Mucosa of descending colon (tissue), 3 donors: ENCODE measurements at places on chromosomes 6 and 20.

DNA sequence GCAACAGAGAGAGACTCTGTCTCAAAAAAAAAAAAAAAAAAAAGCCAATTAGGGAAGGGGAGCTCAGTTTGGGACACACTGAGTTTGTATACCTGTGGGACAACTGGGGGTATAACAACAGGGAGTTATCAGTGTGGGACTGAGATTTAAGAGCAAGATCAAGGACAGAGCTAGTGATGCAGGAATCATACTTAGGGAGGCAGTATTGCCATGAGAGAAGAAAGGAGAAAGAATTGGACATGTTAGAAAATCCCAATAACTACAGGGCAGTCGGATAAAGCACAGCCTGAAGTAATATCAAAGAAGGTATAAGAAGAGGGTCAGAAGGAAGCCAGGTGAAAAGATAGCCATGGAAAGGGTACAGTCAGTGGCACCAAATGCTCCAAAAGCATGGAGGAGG lies 121.2 kb downstream of the PTPRT start:
- no peak for DNase-seq

DNA sequence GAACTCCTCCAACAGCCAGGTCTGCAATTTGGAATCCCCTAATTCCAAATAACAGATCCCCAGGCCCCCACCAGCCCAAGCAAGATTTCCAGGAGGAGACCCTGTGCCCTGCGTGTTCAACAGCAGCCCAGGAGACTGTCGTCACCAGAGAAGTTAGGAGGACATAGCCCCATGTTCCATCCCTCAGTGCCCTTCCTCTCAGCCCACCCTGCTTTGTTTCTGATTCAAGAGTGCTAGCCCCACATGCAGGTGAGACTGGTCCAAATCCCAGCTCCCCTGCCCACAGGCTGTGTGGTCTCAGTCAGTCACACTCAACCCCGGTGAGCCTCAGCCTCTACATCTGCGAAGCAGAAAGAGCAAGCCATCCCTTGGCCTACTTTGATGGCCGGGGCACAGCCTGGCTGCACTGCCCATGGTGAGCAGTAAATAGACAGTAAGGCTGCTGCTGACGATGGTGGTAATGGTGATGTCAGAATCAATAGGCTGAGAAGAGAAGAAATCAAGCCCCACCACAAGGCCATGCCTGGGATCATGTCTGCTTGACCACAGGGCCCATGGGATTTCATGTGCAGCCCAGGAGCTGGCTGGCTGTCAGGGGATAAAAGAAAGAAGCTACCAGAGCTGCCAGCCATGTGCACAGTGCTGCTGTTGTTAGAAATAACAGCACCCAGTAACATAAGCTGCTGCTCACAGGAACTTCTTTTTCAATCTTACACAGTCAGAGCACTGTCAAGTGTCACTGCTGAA lies 51.5 kb upstream of the NXT1 start:
- no peak for DNase-seq

DNA sequence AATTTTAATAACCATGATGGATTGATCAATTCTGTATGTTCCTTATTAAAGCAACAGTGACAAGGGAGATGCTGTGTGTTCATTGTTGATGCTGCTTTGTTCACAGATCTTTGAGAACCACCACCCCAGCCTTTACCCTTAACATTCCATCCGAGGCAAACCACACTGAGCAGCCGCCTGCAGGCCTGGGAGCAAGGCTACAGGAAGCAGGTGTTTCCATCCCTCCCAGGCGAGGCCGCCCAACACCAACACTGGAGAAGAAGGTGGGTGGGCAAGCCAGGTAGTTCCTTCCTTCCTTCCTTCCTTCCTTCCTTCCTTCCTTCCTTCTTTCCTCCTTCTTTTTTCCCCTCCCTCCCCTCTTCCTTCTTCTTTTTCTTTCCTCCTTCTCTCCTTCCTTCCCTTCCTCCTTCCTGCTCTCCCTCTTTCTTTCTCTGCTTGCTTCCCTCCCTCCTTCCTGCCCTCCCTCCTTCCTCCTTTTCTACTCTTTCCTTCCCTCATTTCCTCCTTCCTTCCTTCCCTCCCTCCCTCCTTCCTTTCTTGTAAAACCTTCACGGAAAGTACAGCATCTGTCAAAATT lies 13.7 kb downstream of the TTLL2 start:
- no peak for DNase-seq

DNA sequence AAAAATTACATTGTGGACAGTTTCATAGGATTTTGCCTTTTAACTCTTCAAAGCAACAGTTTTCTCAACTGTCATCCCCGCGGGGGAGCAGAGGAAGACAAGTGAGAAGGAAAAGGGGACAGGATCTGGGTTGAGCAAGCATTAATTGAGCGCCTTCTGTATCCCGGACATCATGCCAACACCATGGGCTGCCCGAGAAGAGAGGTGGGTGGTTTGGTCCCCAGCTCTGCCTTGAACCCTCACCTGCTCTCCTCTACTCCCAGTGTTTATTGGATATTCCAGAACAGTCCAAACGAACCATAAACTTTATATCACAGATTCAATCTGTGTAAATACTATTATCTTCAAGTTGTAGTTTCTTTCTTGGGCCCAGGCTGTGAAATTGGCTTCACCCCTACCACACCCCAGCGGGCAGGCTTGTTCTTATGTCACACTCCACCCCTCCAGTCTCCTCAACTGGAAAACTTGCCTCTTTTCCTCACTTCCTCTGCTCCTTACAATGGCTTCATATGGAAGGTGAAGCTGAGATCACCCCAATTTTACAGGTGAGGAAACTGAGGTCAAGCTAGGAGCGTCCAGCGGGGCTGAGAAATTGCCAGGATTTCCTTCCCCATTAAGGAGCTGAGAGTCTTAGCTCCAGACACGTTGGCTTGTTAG lies 6.0 kb downstream of the PCK1 start:
- DNase-seq, result no peak

- no peak for DNase-seq
Measured at GRCh38 chr20:63008541-63009044, 1.8 kb upstream of the BHLHE23 start.

DNA sequence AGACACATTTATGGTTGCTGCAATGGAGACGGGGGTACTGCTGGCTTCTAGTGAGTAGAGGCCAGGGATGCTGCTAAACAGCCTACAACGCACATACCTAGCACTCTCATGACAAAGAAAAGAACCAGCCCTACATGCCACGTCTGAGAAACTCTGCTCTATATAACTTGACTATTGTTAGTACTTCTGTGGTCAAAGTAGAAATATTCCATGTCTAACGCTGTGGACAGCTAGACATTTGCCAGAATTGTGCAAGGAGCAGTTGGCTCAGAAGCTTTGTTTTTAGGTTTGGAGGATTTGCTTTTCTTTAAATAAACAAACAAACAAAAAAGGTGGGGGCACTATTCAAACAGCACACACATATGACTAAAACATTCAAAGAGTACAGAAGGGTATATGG lies 20.5 kb downstream of the UBE2V1 start:
- no peak for DNase-seq

- no peak for DNase-seq
Measured at GRCh38 chr20:10495173-10495572, 60.1 kb downstream of the SLX4IP start.

DNA sequence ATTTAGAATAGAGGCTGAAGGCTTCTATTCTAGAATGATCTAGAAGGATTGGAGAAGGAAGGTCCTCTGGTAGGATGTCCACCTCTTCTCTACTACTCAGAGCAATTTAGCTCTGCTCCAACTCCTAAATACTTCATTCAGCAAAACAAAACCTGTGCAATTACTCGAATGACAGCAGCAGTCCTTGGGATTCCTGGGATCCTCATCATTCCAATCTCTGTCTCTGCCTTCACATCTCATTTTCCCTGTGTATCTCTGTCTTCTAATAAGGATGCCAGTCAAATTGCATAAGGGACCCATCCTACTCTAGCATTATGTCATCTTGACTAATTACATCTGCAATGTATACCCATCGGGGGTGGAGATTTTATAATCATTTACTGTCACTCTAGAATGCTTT lies 5.5 kb upstream of the AIG1 start:
- DNase-seq, result no peak

GRCh38 chr6:151209071-151209831 lies 30.5 kb upstream of the AKAP12 start:
- no peak for DNase-seq

DNA sequence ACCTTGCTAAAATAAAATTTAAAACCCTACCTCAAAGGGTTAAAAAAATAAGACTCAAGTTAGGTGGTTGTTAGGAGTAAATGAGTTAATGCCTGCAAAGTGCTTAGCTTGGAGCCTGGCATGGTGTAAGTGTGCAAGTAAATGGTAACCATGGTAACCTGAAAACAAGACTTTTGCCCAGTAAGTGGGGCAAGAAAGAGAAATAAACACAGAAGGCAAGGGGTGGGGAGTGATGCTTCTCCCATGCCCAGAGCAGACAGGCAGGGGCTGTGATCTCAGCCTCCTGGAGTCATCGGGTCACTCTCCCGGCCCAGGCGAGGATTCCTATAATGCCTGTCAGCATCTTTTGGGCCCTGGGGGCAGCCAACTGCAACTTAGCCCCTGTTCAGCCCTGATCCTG lies 59.2 kb upstream of the SLC32A1 start:
- no peak for DNase-seq

DNA sequence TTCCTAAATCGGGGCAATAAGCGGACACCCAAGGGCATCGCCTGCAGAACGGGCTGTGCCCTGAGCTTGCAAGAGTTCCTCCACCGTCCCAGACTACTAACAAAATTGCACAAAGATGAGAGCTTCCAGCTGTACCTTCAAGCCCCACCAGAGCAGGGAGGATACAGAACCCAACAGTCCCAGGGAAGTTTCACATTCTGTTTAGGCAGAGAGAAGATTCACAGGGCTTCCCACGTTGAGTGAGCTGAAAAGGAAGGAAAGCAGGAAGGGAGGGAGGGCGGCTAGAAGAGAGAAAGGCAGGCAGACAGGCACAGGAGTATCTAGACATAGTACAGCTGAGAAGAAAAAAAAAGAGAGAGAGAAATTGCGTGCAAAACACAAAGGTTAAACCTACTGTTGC lies 112.6 kb upstream of the AFDN start:
- DNase-seq, result no peak

- no peak for DNase-seq
Measured at GRCh38 chr6:144259986-144260385, 25.1 kb upstream of the UTRN start.

DNA sequence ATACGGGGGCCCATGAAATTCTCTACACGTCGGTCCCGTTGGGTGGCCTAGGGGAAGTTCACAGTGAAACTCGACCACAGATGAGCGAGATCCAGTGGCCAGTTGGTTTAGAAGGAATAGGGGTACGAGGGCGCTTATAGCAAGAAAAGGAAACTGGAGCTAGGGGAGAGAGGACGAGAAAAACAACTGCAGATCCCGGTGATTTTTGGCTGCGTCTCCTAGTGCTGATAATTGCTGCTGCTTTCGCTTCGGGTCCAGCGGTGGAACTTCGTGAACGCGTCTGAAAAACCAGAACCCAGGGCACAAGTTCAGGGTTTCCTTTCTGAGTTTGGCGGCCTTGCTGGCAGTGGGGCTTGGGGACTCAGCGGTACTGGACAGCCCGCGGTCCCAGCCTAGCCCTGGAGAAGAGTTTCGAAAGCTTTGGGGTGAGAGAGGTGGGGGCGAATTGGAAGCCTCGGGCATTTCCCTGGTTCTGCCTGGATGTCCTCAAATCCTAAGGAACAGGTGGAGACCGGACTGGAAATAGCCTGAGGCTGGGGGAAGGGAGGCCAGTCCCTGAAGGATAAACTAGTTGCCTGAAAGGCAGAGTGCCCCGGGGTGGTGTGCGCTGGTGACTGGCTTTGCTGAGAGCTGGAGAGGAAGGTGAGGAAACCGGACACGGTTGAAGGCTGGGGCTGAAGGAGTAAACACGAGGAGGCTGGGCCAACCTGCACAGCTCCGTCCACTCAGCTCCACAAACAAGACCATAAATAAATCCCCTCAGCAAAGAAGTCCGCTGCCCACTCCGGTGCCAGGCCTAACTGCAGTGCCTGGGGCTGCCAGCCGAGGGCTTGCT lies 793 bp downstream of the GMPR start:
- DNase-seq, result peak; percentile 76

DNA sequence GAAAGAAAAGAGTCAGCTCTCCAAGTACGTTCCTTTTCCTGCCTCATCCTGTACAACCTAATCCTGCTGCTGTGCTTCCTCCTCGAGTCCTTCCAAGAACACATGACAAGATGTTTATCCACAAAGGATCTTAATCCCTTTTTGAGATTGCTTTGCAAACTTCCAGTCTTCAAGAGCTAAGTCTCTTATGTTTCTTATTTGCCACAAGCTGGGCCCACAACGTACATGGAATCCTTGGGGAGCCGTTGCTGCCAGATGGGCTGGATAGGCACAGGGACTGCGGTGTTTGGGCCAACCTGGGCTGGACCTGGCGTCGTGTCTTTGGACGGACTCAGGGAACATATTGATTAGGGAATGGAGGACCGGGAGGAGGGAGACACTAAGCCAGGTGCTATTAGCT lies 79.7 kb upstream of the AFDN start:
- no peak for DNase-seq

GRCh38 chr20:59765599-59766177 lies 161.3 kb downstream of the PHACTR3 start:
- DNase-seq, result no peak

DNA sequence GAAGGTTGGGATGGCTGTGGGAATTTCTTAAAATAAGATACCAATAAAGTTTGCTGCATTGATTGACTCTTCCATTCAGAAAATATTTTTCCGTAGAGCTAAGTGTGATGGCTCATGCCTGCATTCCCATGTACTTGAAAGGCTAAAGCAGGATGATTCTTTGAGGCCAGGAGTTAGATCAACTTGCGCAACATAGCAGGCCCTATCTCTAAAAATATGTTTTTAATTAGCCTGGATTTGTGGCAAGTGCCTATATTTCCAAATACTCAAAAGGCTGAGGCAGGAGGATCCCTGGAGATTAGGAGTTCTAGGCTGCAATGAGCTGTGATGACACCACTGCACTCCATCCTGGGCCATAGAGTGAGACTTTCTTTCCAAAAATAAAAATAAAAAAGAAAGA lies 431.2 kb upstream of the PTCHD4 start:
- DNase-seq, result no peak

GRCh38 chr6:153436351-153436750 lies 305.3 kb upstream of the RGS17 start:
- DNase-seq, result no peak

GRCh38 chr20:61724376-61724775 lies 341.3 kb downstream of the TAF4 start:
- DNase-seq, result no peak

DNA sequence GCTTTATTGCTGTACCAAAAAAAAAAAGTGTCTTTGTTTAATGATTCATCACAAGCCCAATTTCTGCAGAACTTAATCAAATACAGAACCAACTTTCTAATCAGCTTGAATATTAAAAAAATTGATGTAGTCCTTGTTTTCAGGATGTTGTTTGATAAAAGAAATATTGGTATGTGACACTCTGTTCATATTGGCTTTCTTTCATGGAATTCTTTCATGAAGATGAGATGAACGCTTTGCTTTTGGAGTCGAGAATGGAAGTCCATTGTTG lies 184.3 kb downstream of the ZNF217 start:
- no peak for DNase-seq
